ENCODE measurements at places on chromosomes 11 and 22.
A peak's percentile ranks its signal among the peaks of the same experiment; 100 is the strongest.

DNA sequence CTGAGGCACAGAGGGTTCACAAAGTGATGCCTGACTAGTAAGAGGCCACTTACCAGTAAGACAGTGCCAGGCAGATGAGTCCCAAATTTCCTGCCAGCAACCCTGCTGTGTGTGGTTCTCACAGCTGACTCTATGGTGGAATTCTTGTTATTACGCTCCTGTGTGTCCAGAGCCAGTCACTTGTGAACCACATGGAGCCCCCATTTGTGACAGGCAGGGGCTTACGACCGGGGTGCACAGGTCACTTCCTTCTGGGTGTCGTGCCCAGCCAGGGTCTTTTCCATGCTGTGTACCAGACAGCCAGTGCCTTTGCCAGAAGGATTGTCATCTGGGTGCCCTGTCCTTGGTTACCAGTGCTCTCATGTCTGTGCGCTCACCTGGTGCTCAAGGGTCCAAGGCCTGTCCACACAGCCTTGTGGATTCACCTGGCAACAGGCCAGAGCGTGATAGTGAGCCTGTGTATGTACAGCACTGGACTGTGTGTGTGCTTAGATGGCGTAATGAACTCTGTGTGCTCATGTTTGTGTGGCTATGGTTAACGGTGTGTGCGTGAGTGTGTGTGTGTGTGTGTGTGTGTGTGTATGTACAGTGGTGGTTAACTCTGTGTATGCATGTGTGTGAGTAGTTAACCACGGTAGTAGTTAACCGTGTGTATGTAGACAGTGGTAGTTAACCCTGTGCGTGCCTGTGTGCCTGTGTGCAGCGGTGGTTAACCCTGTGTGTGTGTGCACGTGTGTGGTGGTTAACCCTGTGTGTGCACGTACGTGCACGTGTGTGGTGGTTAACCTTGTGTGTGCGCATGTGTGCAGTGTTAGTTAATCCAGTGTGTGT lies 18.6 kb downstream of the GRAMD4 start:
- DNase-seq = no peak

GRCh38 chr11:95415837-95416304 lies 184.9 kb upstream of the SESN3 start:
- no peak for DNase-seq

DNA sequence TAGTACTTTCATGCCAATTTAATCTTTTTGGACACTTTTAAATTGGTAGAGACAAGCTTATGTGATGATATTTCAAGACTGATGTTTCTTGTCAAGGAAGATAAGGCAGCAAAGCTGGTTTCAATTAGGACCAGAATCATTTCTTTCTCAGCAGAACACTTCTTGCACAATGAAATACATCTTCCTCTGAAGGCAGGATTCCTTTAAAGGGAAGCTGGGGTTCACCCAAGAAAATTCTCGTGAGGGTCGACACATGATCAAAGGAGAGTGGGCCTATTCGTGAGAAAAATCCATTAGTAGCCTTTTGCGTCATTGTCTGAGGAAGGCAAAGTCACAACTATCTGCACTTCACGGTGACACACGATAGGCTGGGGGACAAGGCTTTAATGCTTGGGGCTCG lies 17.6 kb downstream of the TTC12 start:
- no peak for DNase-seq

- no peak for DNase-seq
Measured at GRCh38 chr11:44939673-44940395, 10.8 kb downstream of the TP53I11 start.

GRCh38 chr11:83613767-83614121 lies 327.6 kb upstream of the CCDC90B start:
- no peak for DNase-seq

GRCh38 chr11:36288442-36289225 lies 590 bp downstream of the COMMD9 start:
- no peak for DNase-seq

DNA sequence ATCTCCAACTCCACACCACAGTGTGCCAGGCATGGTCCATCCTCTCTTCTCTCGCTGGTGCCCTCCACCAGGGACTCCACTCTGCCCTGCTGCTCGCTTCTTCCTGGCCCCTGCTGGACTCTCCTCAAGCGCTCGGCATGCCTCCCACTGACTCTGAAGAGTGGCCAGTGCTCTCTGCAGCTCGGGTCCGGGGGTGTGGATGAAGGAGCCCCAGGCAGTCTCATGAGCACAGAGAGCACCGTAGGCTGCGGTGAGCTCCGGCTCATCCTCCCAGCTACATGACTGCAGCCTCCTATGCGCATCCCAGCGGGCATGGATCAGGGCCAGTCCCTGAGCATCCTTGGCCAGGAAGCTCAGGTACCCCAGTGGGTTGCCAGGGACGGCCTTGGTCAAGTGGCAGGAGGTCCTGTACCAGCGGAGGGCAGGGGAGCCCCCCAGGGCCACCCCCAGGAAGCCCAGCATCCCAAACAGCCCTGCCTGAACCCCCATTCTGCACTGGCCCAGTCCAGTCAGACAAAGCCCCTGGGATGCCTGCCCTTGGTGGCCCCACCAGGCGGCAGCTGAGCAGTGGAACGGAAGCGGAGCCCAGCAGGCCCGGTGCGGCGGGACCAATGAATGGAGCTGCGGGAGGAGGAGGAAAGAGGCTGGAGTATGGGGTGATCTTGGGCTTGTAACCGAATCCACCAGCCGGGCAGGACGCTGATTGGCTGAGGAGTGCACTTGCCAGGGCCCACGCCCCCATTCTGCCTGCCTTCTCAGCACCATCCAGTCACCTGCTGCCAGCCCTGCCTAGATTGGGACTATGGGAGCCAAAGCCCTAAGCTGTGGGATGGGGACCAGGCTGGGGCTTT lies at the start of gene PLA2G3:
Gene PLA2G3, minus strand, starts transcription at position 643 of the 851 bp plus-strand sequence. Its CDS starts 154 bp downstream, at position 489.
- peak; percentile 94 for DNase-seq

DNA sequence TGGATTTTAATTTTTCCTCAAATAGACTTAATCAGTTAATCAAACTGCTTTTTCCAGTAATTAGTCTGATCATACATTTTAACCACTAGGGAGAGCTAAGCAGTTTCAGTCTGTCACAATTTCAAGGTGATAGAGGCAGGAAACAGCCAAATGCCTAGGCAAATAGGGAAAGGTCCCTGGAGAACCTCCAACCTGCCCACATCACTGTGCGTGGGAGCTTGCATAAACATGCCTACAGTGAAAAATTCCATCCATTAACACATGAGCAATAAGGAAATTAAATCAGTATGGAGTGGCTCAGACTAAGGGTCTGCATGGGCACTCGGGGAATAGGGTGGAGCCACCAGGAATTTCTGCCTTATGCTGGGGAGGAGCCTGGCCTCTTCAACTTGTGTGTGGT lies 74.6 kb downstream of the AASDHPPT start:
- no peak for DNase-seq

- DNase-seq = no peak
Measured at GRCh38 chr22:42528591-42529307, 9.2 kb upstream of the RRP7A start.

GRCh38 chr22:27687984-27688545 lies 113.5 kb downstream of the MN1 start:
- DNase-seq = no peak

DNA sequence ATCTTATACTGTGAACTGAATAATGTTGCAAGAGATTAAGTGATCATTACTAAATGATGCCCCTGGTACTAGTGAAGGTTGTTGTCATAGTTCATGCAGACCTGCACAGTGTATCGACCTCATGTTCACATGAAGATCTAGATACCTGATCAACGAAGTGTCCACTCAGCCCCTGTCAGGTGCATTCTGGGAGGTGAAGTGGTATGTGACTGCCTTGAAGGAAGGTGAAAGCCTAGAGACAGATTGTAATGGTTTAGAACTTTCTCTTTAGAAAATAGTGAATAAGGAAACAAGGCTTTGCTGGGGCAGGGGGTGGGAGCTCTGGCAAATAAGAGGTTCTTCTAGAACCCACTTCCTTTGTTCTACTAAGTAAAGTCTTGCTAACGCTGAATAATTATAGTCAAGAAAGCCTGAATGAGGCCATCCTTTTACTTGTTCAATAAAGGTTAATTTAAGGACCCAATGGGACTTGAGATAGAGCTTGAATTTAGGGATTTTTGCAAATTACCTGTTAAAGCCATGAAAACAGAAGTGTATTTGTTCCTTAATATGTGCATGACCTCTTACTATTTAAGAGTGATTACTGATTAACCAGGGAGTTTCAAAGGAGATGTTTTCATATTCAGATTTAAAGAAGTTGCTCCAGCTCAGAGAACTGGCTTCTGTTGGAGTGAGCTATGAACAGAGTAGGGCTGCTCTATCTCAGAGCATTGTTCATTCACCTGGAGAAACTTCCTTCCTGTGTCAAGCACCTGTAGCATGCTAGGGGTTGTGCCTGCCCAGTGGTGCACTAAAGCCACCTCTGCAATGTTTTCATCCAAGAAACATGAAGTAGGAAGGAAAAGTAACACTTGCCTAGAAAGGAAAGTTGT lies 45.3 kb downstream of the C22orf31 start:
- DNase-seq = no peak

DNA sequence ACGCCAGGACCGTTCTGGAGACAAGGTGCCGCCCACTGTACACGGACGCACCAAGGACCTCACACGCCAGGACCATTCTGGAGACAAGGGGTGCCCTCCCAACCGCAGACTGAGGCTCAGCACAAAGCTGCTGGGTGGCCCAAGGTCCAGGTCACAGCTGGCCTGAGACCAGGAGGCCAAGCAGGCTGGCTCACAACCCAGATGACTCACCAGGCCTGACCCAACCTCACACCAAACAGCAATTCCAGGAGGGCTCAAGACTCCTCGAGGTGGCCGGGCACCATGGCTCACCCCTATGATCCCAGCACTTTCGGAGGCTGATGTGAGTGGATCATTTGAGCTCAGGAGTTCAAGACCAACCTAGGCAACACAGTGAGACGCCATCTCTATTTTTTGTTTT lies 14.8 kb downstream of the BRD1 start:
- DNase-seq = no peak

DNA sequence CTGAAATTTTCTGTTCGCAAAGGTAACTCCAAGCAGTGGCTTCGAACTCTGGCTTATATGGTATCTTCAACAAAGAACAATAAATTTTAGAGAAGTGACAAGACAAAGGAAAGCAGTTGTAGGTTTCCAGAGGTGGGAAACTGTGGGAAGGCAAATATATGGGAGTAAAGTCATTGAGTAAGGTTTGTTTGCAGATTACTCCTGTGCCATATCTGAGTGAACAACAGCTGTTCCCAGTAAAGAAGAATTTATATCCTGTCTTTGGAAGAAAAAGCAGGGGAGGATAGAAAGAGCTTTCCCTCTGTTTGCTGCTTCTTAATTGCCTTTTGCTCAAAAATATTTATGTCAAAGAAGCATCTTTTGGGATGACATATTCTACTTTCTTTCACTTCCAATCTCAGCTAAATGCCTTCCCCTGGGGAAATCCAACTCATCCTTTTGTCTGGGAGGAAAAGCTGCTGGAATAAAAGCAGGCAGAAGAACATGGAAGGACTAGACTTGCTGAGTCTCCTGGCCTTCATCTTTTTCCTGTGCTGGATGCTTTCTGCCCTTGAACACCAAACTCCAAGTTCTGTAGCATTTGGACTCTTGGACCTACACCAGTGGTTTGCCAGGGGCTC lies 10.4 kb upstream of the RCN1 start:
- DNase-seq = no peak

DNA sequence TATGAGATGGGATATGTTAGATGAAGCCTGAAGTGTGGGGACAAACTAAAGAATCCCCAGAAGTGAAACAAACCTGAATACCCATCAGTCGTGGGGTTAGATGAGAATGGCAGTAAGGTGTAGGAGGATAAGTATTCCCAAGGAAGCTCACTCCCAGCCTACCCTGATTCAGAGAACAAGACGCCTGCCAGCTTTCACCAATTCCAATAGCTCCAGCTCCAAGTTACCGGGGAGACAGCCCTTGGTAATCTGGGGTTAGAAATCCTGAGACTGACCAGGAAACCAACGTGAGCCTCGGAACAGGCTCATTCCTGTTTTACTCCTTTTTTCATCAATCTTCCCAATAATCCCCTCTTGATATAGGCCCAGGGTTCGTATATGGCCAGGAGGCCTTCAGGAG lies 46.5 kb downstream of the RPL27A start:
- no peak for DNase-seq

GRCh38 chr22:39264349-39265038 lies 19.7 kb upstream of the PDGFB start:
- DNase-seq = no peak

GRCh38 chr11:34891611-34892010 lies 24.6 kb downstream of the APIP start:
- DNase-seq = no peak

DNA sequence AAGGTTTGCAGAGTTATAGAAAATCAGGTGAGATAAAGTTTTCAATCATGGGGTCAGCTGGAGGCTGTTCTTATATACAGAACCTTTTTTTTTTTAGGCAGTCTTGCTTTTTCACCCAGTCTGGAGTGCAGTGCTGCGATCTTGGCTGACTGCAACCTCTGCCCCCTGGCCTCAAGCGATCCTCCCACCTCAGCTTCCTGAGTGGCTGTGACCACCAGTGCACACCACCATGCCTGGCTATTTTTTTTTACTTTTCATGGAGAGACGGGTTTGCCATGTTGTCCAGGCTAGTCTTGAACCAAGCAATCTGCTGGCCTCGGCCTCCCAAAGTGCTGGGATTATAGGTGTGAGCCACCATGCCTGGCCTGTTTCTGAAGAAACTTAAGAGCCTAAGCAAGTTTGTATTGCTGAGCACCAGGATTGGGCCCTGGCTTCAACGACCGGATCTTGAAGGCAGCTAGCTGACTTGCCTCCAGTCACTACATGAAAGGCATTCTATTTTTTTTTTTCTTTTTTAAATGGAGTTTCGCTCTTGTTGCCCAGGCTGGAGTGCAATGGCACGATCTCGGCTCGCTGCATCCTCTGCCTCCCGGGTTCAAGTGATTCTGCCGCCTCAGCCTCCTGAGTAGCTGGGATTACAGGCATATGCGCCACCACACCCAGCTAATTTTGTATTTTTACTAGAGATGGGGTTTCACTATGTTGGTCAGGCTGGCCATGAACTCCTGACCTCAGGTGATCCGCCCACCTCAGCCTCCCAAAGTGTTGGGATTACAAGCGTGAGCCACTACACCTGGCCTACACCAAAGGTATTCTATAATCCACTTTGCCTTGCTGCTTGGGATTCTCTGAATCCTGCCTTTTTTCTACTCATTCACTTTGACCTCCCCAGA lies 7.6 kb downstream of the XBP1 start:
- DNase-seq = no peak

- DNase-seq = peak; percentile 25
Measured at GRCh38 chr11:133826866-133827265, 18.4 kb downstream of the SPATA19 start.

DNA sequence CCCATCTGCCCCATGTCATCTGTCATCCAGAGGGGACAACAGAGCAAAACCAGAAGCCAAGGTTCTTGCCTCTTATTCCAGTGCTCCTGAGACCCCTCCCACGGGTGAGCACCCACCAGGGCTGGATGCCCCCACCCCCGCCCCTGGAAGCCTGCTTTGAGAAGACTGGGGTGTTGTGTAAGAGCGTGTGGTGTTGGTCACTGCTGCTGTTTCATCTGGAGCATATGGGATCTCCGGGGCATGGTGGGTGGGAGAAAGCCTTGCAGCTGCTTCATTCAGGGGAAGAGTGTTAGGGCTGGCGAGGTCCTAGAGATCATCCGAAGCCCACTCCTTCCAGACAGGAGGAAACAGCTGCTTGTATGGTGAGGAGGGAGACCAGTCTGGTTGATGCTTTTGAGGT lies 54.1 kb downstream of the CHRDL2 start:
- DNase-seq = peak; percentile 30

- no peak for DNase-seq
Measured at GRCh38 chr11:73671701-73672100, 25.3 kb downstream of the PLEKHB1 start.

- no peak for DNase-seq
Measured at GRCh38 chr11:133115099-133115498, 417.2 kb downstream of the OPCML start.

Data from ecto neural progenitor cell (in vitro differentiated cells).